ENCODE measurements at places on chromosomes 16 and 17. TPM values are rescaled to one million over a fixed set of nuclear protein-coding genes. Genes with fewer than 3 reads are reported as not detected.

FUS gene
- 167 TPM for polyA plus RNA-seq

SLC2A4 gene
- polyA plus RNA-seq = not detected

DNAI2 gene
- polyA plus RNA-seq = not detected

TGFB1I1 gene
- 0.59 TPM for polyA plus RNA-seq

SOX8 gene
- 0.48 TPM for polyA plus RNA-seq

ACAP1 gene
- 251 TPM for polyA plus RNA-seq

All from IgD-negative memory B cell (primary cell).